ENCODE measurements at places on chromosomes 3 and 15.
A peak's percentile ranks its signal among the peaks of the same experiment; 100 is the strongest.

DNA sequence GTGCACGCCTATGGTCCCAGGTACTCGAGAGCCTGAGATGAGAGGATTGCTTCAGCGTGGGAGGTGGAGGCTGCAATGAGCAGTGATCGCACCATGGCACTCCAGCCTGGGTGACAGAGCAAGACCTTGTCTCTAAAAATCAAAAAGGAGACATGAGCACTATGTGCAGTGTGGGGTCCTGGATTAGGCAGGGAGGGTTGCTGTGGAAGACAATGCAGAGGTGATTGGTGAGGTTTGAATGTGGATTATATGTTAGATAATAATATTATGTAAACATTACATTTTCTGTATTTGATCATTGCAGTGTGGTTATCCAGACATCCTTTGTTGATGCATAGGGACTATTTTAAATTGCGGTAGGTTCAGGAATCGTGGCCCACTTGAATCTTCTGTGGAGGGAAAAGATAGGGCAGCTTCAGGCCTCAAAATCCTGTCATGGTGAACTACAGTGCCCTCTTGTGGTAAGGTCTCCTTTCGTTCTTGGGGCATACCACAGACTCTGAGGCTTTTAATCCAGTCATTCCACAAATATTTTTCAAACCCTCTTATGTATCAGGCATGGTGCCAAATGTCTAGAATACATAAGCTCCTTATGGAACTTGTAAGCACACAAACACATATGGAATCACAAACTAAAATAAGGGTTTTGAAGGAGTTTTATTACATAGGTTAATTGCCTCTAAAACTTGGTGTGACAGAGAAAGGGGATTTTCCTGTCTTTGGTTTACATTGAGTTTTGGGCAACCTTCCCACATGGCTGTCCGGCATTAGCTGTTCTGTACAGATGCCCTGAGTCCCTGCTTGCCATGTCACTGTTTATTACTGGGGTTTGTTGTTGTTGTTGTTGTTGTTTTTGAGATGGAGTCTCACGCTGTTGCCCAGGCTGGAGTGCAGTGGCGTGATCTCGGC is 37.7 kb downstream of the GPD1L start:
- DNase-seq = peak; percentile 64

GRCh38 chr15:61404567-61404966 is 175.5 kb upstream of the RORA start:
- no peak for DNase-seq

- DNase-seq = no peak
Measured at GRCh38 chr3:175428466-175428865, 569.3 kb downstream of the NAALADL2 start.

DNA sequence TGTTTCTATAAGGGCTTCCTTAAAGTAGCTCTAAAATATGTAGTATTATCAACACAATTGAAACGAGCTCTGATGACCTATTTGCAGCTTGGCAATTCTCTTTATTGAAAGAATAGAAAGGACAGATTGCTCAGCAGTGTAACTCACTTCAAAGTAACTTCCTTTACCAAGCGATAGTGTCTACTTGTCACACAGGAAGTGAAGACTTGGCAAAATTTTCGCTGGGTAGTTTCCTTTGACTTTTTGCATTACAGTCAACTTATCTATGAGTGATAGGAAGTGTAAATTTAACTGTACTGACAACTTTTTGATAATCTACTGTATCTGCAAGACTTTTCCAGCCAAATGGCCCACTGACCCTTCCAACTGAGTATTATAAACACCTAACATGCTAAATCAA is 22.8 kb downstream of the SLC9A9 start:
- no peak for DNase-seq

- DNase-seq = no peak
Measured at GRCh38 chr3:152826476-152826875, 8.5 kb upstream of the P2RY1 start.

DNA sequence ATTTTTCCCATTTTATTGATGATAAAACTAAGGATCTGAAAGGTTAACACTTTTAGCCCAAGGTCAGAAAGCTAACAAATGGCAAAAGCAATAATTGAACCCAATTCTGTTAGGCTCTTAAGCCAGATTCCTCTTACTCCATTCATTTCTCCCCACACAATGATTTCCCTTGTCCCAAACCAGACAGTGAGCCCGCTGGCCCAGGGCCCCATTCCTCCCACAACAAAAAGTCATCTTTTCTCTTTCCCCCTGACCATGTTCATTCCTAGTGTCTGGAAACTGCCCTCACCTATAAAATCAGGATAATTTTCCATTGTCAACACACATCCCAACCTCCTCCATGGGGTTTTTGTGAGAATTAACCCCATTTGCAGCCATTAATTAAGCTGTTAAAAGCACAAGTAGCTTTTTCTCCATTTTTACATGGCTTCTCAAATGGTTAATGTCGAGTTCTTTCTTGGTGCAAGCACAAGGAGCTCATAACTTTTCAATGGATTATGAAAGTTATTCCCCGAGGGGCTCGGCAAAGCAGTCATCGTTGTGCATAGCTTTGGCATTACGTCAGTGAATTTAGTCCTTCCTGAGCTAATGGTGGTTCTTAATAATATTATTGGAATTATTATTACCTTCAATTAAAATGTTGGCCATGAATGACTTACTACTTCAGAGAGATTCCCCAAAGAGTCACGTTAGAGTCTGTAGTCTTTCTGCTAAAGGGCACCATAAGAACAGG is 151.0 kb upstream of the WNT5A start:
- no peak for DNase-seq

GRCh38 chr3:159486580-159486979 is 502.1 kb upstream of the IL12A start:
- no peak for DNase-seq

DNA sequence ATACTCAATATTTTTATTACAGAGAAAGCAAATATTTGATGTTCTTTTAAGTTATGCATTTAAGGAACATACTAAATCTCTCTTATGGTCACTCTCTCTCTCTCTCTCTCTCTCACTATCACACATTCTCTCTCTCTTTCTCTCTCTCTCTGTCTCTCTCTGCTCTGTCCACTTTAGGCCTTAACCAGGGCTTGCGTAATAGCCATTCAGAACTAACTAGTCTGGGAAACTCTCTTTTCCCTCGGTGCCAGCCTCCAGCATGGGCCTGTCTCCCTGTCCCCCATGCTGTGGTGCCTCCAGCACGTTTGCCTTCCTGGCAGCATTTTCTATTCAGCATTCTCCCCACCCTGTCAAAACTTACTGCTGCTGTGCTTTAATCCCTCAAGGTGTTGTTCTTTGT is 389.7 kb downstream of the ROBO1 start:
- DNase-seq = no peak

- DNase-seq = no peak
Measured at GRCh38 chr15:34973512-34973911, 4.0 kb upstream of the AQR start.

GRCh38 chr3:138284957-138285477 is 44.6 kb downstream of the NME9 start:
- no peak for DNase-seq

DNA sequence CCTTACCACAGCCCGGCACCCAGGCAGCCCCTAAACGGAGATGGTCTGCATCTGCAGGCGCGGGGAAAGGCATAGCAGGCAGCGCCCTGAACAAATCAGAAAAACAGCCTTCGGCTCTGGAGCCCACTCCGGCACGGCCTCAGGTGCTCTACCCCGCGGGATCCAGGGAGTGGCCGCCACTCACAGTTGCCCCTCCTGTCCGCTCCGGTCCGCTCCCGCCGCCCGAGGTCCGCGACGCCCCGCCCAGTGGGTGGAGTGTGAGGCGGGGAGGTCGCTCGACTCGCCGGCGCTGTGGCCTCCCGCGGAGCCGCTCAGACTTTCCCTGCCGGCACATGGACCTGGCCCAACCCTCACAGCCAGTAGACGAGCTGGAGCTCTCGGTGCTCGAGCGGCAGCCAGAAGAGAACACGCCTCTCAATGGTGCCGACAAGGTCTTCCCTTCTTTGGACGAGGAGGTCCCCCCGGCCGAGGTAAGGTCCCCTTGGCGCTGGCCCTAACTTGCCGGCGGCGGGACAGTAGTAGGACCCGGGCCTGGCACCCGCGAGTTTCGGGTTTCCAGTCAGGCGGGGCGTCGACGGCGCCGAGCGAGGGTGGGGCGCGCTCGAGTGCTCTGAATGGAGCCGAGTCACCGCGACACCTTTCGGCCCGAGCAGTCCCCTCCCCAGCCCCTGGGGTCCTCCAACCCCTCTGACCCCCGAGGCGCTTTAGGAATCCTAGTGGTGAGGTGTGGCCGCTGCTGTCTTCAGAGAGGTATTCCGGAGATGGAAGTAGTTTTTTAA is at the start of gene C3orf52:
TSS of gene C3orf52 (plus strand) at position 314 of the 779 bp plus-strand sequence. CDS start at position 333, 19 bp downstream.
- DNase-seq = peak; percentile 54

- no peak for DNase-seq
Measured at GRCh38 chr3:52396011-52396906, 48.6 kb downstream of the SEMA3G start.

DNA sequence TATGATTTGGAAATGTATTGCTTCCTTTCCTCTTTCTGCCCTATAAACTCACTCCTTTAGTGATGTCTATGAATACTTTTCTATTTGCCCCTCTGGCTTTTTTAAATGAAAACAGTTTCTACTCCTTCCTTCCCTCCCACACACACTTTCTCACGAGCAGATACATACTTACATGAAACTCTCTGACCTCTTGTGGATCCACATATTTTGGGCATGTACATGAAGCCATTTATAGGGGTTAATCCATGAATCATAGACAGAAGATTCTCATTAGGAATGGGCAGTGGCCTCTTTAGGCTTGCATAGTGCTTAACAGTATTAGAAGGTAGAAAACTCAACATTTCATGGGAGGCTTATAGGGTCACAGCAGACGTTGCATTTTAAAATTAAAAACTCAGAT is 24.8 kb downstream of the ANAPC13 start:
- DNase-seq = no peak

DNA sequence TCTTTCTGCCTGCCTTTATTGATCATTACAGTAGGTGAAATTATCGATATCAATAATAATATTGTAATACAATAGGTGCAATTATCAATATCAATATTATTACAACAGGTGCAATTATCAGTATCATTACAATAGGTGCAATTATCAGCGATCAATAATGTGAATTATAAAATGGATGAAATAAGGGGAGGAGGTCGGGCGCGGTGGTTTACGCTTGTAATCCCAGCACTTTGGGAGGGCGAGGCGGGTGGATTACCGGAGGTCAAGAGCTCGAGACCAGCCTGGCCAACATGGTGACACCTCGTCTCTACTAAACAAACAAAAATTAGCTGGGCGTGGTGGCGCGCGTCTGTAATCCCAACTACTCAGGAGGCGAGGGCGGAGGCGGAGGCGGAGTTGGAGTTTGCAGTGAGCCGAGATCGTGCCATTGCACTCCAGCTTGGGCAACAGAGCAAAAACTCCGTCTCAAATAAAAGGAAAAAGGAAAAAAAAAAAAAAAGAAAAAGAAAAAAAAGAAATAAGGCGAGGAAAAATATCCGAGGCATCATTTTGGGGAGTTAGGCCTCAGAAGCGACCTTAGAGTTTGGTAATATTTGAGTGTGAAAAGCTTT is 611 bp upstream of the BNIP2 start:
- peak; percentile 49 for DNase-seq

GRCh38 chr15:57596978-57597377 is 5.3 kb downstream of the MYZAP start:
- DNase-seq = no peak

DNA sequence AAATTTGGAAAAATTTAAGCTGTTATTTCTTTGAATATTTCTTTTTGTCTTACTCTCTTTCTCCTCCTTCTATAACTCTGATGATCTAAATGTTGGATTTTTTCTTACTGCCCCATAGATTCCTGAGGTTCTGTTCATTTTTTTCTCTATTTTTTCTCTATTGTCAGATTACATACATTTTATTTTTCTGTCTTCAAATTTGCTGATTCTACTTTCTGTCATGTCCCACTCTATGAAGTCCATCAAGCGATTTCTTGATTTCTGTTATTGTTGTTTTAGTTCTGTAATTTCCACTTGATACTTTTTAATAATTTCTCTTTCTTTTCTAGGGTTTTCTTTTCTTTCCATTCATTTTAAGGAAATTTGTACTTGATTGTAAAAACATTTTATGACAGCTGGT is 83.7 kb upstream of the THRB start:
- DNase-seq = no peak

GRCh38 chr15:90338532-90338931 is 13.6 kb upstream of the ZNF774 start:
- no peak for DNase-seq

DNA sequence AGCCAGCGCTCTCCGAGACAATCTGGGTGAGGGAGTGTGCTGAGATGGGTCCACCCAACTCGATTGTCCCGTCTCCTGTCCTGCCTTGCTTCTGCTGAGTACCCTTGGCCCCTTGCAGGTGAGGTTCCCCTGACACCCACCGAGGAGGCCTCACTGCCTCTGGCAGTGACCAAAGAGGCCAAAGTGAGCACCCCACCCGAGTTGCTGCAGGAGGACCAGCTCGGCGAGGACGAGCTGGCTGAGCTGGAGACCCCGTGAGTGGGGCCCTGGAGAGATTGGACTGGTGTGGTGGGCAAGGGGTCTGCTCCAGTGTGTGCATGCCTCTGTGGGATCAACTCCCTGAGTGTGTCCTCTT is 23.6 kb downstream of the NBEAL2 start:
- no peak for DNase-seq

DNA sequence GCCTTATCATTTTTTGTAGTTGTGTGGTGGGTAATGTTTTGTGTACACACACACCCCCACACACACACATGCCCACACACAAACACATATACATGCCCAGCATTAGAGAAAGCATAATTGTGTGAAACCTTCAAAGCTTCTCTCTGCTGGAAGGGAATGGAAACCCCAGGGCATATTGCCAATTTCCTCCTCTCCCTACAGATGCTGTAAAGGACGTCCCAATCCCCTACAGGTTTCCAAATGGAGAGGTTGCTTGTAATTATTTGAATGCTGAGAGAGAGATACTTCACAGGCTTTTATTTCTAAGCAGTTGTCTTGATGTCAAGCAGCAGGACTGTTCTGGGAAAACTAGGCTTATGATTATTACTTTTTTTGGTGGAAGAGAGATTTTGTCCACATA is 23.0 kb upstream of the CCK start:
- no peak for DNase-seq

GRCh38 chr3:24019585-24019984 is 74.5 kb downstream of the NR1D2 start:
- DNase-seq = no peak

DNA sequence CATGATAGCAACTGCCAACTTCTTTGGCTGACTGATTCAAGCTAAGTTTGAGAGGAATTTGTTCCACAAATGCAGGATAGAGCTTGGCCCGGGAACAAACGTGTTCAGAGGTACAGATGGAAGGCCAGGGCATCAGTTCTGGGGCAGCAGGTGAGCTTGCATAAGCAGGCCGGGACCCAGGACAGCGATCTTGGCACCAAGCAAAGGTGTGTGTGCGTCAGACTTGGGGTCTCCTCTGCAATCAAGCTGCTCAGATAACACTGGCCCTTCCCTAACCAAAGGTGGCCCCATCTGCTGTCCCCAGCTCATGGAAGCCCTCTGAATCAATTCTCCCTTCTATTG is 155.6 kb downstream of the MEGF11 start:
- no peak for DNase-seq

Data from thymus (tissue), 14 donors.